Frontal cortex (tissue), 4 donors: ENCODE measurements at places on chromosomes 2 and 18.
A peak's percentile ranks its signal among the peaks of the same experiment; 100 is the strongest.

DNA sequence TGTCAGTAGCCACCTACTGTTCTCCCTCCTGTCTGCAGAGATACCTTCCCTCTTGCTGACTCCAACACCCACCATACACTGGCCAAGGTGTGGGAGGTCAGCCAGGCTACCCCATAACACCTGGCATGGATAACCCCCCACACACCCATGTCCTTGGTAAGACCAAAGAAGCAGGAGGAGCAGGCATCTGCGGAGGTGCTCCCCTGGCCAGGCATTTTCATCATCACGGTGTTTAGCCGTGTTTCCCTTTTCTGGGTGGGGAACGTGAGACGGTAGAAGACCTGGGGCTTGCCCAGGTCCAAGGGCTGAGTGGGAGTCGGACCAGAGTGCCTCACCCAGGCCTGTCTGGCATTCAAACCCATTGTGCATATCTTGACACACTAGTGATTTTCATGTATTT, 150.3 kb downstream of the SMAD7 start:
- no peak for DNase-seq

DNA sequence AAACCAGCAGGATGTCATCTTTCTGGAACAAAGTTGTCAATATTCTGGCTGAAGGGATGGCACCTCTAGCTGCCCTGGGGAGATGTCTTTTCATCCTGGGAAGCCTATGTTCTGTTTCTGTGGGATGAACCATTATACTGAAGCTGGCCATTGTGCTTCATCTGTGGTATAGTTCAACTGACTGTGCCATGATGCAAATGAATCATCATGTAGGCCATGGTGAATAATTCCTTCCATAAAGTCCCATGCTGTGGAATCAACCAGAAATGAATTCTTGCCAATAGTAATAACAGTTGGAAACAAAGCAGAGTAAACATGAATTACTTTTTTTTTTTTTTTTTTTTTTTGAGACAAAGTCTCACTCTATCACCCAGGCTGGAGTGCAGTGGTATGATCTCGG, 64.1 kb upstream of the CNGA3 start:
- no peak for DNase-seq

GRCh38 chr18:79597831-79598632, 81.6 kb upstream of the CTDP1 start:
- no peak for DNase-seq

GRCh38 chr2:28906821-28907220, 12.4 kb downstream of the WDR43 start:
- no peak for DNase-seq

DNA sequence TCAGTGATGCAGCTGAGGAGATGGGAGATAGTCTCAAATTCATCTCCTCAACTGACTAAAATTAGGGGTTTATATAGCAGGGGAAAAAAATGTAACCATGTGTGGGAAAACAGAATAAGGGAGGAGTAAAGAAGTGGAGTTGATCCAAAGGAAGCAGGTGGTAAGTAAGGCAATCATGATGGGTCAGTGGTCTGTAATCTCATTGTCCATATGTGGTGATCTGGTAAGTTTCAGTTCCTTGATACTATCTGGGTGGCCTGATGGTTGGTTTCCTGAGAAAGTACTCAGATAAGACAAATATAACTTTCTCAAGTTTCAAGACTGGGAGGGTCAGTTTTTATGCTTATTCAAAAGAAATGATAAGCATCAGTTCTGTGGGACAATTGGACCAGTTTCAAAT, 312.3 kb upstream of the KCNJ3 start:
- DNase-seq = no peak

- DNase-seq = no peak
Observed at GRCh38 chr2:234512884-234513669, 16.2 kb upstream of the ARL4C start.

DNA sequence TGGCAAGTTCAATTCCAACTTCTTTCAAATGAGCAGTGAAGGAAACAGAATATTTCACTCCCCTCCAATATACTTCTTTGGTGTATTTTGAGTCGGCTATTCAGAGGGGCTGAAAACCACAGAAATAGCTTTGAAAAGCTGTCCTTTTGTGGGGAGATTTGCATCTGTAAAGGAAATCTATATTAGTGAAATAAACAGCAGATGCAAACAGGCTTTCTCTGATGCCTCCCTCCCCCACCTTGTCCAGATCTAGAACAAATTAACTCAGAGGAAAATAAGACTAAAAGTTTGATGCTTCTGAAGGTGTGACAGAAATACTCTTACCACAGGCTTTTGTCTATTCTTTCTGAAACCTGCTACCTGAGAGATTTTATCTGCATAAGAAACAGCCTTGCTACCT, 808.5 kb downstream of the CPS1 start:
- no peak for DNase-seq

DNA sequence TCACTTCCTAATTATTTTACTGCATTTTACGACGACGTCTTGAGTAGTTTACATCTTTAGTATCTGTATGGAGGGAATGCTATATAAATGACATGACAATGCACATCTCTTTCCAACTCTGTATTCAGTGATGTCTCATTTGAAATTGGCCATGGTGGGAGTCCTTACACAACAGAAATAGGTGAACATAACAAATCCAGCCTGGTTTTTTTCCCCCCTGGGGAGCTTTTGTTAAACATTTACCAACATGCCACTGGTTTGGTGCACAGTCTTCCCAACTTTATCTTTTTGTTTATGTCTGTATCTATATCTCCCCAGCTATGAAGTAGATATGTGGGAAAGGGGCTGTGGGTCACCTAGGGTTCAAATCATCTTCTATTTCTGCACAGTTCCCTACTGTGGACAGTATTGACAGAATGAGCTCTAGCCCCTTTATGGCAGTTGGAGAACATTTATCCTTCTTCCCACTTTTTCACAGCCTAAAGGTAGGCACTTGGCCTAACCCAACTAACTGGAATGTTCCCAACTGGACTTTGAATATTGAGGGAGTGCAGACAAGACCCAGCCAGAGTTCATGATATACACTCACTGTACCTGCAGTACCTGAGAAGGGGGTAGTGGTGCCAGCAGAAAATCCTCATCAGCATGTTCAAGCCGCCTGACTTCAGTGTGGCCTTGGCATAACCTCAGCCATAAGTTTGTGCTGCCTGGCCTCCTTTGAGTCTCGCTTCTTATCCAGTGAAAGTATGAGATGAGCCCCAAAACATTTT, 5.7 kb upstream of the RTKN start:
- no peak for DNase-seq

DNA sequence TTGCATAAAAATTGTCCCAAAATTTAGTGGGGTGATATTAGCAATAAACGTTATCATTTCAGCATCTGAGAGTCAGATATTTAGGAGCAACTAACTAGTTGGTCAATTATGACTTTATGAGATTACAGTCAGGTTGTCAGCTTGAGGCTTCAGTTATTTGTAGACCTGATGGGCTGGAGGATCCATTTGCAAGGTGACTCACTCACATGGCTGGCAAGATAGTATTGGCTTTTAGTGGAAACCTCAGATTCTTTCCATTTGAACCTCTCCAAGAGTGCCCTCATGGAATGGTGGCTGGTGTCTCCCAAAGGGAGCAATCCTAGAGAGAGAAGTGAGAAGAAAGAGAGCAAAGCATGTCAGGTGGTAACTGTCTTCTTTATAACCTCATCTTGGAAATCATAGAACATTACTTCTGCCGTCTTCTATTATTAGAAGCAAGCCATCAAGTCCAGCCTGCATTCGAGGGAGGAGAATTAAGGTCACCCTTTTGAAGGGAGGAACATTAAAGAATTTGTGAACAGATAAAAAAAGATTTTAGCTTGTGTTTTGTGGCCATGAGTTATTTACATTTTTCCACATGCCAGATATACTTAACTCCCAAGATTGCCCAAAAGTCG, 92.5 kb downstream of the HAUS1 start:
- no peak for DNase-seq

- no peak for DNase-seq
Observed at GRCh38 chr2:235262750-235263149, 231.1 kb upstream of the AGAP1 start.

DNA sequence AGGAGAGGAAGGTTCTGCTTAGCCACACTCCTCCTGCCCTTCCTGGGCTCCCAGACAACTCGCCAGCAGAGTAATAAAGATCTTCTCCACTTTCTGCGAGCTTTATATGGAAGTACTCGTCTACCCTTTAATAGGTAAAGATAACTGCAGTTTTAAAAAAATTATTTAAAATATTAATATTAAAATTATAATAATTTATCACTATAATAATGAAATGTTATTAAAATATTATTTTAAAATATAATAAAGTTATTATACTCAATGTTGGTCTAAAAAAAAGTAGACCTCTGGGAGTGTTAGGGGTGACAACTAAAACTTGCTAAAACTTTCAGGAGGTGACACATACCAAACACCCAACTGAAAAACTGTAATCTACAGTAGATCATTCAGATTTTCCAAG, 81.5 kb downstream of the RBM43 start:
- DNase-seq = no peak

- DNase-seq = no peak
Observed at GRCh38 chr2:143572421-143572820, 443.2 kb downstream of the ARHGAP15 start.

DNA sequence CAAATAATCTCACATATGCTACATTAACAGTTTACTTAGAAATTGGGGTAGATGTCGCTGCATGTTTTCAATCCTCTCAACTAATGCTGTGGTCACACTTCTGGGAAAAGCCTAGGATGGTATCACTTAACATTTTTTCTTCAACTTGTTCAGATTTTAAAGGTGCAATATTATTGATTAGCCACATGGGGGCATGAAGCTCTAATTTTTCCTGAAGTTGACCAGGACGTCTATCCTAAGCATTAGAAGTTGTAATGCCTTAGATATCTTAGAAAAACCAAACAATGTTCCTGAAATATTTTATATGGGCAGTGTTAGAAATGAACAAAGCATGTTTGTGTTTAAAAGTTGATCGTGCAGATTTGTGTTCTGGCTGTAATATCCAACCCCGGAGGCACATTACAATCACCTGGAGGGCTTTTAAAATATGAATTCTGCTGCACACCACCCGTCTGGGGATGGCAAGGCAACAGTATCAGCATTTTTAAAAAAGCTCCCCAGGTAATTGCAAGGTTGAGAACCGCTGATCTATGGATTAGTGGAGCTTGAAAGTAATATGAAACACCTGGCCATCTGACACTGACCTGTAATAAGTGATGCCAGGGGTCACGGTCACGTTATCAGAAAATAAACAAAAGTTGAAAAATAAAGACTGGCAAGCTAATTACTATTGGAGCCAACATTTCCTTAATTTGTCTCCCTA, 100.5 kb upstream of the LMAN1 start:
- peak; percentile 29 for DNase-seq

DNA sequence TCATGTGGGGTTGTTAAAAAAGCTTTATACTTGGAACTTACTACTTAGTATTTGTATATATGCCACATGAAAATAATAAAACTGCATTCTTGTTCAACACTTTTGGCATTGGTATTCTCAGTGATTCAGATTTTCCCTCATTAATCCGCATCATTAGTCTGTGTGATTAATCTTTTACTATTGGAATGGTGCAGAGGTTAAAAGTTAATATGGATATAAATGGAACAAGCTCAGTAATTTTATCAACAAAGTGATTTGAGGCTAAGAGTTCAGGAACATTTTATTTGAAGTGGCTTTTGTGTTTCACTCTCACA, 45.4 kb upstream of the REG3G start:
- DNase-seq = no peak

GRCh38 chr2:46748735-46749531, 166.7 kb downstream of the MCFD2 start:
- no peak for DNase-seq

- DNase-seq = no peak
Observed at GRCh38 chr2:180115675-180116074, 108.6 kb upstream of the CWC22 start.

DNA sequence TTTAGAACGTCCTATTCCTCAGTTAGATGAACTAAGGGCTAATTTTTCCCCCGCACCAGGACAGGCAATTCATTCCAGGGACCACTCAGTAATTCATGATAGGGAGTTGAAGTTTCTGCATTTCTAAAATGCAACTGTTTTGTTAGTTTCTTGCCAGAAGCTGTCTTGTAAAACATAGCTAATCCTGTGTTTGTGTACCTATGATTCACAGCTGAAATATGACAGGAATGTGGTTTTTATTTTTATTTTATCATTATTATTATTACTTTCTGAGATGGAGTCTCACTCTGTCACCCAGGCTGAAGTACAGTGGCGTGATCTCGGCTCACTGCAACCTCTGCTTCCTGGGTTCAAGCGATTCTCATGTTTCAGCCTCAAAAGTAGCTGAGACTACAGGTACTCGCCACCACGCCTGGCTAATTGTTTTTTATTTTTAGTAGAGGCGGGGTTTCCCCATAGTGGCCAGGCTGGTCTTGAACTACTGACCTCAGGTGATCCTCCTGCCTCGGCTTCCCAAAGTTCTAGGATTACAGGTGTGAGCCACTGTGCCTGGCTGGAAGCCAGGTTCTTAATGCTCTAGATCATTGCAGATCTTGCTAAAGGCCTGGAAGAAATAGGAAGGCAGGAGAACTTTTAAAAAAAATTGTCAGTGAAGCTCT, 154.8 kb upstream of the FHL2 start:
- no peak for DNase-seq

DNA sequence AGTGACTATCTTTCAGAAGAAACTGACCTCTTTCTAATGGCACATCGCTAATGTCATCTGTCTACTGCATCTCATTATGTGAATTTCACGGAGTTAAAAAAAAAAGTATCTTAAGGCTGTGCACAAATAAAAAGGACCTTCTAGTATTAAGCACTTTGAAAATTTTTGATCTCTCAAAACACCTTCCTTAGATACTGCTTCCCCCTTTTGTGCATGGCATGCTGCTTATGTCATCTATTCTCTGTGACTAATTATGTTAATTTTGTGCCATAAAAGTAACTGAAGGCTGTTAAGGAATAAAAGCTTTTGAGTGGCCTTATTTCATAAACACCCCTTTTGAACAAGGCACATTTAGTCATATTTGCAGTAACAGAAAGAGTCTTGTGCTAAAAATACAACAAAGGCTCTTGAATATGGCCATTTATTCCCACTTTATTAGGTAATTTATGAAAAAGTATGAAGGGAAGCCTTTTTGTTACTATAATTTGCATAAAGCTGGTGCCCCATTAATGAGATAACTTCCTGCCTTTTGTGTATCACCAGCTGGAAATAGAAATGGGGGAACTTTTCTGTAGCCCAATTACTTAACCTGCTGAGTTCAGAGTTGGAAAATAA, 1412.0 kb upstream of the ZEB2 start:
- DNase-seq = no peak

- no peak for DNase-seq
Observed at GRCh38 chr2:146246002-146246735, 1598.7 kb upstream of the ACVR2A start.

DNA sequence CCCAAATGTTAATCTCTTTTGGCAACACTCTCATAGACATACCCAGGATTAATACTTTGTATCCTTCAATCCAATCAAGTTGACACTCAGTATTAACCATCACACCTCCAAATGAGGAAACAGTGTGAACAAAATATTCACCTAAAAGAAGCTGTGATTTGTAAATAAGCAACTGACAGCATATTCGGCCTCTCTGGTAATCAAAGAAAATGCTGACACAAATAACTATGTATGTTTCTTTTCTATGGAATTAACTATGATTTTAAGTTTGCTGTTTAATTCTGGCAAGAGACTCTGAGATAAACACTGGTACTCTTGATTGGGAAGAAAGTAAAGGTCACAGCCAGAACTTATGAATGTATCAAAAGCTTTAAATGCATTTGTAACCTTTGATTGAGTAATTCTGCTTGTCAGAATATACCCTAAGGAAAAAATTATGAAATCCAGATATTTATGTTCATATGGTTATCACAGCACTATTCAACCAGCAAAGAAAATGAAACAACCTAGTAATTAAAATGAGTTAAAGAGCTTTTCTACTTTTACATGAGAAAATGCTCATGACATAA, 3.6 kb upstream of the GYPC start:
- no peak for DNase-seq
